ENCODE measurements at places on chromosomes 6 and 20.

GRCh38 chr6:142318714-142319113 lies 16.9 kb downstream of the ADGRG6 start:
- DNase-seq: no peak

GRCh38 chr6:42344756-42345155 lies 107.0 kb downstream of the TRERF1 start:
- no peak for DNase-seq

GRCh38 chr6:30821862-30822784 lies 62.2 kb upstream of the DDR1 start:
- DNase-seq: peak; percentile 8

- DNase-seq: no peak
Observed at GRCh38 chr6:39072830-39073229, 24.2 kb downstream of the GLP1R start.

DNA sequence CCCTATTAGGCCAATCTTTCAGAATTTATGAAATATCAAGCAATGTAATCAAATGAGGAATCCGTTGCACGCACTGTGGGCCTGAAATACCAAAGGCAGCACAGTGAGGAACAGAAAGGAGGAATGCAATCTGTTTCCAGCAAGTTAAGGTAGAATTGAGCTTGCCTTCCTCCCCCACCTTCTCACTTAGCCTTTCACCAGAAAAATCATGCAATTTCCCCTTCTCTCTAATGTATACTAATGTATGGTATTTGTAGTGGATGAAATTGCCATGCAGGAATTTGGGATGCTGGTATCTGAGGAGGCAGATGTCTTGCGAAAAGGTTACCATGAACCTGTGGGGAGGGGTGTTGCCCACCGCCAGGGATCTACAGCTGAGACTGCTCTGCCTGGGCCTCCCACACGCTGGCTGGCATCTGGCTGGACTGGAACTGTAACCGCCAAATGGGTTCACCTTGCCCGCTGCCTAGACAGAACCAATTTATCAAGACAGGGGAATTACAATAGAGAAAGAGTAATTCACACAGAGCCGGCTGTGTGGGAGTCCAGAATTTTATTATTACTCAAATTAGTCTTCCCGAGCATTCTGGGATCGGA lies 222.4 kb upstream of the MYLIP start:
- no peak for DNase-seq

GRCh38 chr6:154485815-154486214 lies 24.7 kb downstream of the CNKSR3 start:
- no peak for DNase-seq

- DNase-seq: no peak
Observed at GRCh38 chr6:5893295-5893694, 113.4 kb downstream of the NRN1 start.

DNA sequence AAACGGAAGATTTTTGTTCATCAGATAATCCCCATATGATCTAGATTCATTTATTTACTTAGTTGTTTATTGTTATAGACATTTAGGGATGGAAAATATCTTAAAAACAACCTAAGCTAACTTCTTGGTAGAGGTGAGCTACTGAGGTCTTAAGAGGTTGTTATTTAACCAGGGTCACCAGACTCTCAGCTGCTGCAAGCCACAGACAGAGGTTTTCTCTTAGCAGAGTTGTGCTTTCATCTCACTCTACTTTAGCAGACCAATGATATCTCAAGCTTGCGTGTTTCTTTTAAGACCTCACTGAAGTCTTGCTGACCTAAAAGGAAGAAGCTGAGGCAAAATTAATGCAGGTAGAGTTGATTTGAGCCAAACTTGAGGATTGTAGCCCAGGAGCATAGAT lies 43.6 kb downstream of the NCOA7 start:
- DNase-seq: no peak

DNA sequence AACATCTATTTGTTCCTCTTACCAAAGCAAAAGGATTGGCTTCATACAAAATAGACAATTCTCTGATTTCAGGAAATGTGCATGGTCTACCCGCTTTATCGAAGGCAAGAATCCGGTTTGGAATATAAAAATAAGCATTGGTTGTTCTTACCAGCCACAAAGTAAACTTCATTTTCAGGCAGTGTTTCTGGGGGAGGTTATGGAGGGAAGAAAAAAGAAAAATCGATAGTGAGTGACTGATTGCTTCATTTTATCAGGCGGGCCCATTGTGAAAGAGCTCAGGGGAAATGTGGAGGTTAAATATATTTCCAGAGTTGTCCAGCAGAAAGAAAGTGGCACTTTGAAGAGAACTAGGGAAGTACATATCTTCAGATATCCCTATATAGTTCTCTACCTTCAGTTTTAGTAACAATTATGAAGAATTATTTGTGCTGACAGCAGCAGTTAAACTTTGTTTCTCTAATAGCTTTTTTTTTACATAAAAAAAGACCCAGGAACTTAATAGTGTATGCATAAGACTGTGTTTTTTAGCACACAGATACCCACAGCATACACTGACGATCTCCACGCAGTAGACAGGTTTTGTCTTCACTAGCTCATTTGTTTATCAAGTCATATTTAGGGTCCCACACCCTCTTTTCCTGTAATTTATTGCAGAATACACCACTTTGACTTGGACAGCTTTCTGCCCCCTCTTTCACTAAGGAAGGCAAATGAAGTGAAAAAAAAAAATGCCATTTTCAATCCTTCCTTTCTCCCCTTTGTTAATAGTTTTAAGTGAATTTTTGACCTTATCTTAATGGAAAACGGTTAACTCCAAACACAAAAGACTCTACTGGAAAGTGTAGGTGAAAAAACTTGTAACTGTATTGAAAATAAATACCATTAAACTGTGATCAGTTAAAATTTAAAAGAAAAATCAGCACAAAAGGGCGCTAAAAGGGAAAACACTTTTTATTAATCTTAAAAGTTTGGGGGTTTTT lies 2.9 kb downstream of the POU3F2 start:
- DNase-seq: peak; percentile 51

DNA sequence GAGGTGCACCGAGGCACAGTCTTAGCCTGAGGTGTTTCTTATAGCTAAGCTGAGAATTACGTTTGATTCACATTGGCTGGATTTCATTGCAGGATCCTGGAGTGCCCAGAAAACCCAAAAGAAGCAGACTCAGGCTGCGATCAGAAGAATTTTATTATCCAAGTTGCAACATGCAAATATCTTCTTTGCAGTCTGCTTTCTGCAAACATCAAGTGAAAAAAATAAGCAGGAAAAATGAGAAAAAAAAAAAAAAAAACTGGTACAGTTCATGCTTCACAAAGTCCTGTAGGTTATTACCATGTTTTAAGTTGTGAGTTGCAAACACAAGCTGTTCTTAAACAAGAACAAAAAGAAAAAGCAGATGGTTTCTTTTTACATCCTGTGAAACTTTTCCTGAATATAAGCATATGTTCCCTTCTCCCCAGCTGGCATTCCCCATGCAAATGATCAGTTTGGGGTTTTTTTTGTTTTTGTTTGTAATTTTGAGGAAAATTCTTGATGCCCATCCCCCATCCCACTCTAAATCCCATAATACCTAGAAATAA lies 349.0 kb downstream of the CBLN4 start:
- no peak for DNase-seq

GRCh38 chr6:30759575-30760239 lies 15.4 kb upstream of the IER3 start:
- no peak for DNase-seq

DNA sequence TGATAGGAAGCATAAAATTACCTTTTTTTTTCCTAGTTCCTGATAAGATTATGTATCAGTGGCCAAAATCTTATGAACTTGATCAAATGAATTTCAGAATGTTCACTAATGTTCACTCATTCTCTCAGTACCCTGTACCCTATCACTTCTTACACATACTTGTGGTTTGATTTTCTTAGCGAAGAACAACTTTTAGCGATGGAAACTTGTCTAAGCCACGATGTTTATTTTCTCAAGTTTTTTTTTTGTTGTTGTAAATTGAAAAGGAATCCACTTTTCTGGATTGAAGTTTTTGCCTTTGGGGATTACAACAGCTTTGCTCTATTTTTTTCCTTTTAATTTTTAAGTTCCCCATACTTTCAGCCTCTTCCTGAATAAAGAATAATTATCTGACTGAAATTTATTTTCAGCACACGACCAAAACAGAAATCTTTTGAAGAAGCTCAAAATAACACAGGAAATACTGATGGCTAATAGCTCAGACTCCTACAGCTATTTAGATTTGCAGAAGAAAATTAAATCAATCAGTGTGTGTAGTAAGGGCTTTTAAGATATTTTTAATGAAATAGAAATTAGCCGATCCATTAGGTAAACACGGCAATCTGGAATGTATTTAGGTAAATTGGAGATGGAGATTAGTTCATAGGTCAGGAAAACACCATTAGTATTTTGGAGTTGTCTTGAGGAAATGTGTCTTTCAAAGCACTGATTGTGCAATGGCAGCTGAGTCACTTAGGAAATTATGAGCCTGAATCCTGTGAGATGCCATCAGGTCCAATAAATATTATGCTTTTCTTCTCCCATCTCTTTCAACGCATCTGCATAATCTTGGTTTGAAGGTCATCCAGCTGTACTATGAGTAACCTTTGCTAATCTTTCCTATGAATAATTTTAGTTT lies 217.5 kb downstream of the GJA1 start:
- no peak for DNase-seq

DNA sequence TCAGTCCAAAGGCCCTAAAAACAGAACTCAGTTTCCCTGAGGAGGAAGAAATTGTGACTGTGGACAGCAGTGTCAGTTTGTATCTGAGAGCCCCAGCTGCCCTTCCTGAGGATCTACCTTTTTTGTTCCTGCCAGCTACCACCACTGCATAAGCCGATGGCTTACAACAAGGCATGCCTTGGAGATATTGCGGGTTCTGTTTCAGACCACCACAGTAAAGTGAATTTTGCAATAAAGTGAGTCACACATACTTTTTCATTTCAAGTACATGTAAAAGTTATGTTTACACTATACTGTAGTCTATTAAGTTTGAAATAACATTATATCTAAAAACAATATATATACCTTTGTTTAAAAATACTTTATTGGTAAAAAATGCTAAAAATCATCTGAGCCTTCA lies 9.6 kb upstream of the CST3 start:
- no peak for DNase-seq

GRCh38 chr20:59579404-59580145 lies 24.8 kb upstream of the PHACTR3 start:
- DNase-seq: no peak

GRCh38 chr20:61949363-61949713 lies 116.3 kb downstream of the TAF4 start:
- no peak for DNase-seq

DNA sequence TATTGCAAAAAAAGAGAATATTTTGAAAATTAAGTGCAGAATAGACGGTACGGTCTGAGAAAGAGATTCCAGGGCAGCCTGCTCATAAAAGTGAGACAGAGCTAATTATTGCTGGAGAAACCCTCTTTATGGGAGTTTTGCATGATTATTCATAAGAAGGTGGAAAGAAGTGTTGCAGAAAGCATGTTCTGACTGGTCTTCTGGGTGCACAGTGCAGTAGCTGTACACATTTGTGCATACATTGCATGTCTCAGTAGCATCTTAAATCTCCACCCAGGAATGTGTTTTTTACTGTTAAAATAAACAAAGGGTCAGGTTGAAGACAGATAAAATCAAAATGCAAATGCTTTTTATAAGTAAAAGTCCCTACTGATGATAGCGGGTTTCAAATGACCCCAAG lies 1813.6 kb upstream of the DEFB115 start:
- no peak for DNase-seq

DNA sequence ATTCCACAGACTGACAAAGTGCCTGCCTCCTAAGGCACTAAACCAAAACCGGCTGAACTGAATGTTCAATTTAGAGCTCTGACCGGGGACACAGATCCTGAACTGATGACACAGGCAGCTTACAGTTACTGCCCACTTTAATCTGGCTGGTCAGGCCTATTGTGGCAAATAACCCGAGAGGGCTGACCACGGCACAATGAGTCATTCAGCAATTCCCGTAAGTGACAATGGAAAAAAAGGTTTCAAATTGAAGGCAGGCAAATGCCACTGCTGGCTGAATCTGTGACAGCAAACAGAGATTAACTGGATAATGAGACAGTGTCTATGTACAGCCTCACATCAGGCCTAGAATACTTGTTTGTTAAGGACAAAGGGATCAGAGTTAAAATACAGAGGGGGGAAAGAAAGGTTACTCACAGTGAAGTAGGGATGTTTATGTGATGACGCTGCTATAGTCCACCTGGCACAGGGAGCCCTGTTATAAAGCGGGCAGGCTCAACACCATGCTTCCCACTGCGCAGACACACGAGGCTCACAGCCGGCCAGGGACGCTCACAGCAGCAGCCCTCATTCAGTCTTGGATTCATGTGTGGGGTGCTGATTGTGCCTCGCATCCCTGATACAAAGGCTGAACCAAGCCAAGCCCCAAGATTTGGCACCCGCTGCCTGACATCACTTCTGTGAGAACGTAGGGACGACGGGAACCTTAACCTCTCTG lies 54.4 kb downstream of the RTN4IP1 start:
- DNase-seq: peak; percentile 46

GRCh38 chr6:3635482-3635881 lies 116.0 kb downstream of the PXDC1 start:
- DNase-seq: no peak

GRCh38 chr6:106413016-106413415 lies 52.5 kb downstream of the CRYBG1 start:
- no peak for DNase-seq

GRCh38 chr20:19095762-19096161 lies 116.7 kb upstream of the SLC24A3 start:
- DNase-seq: no peak

DNA sequence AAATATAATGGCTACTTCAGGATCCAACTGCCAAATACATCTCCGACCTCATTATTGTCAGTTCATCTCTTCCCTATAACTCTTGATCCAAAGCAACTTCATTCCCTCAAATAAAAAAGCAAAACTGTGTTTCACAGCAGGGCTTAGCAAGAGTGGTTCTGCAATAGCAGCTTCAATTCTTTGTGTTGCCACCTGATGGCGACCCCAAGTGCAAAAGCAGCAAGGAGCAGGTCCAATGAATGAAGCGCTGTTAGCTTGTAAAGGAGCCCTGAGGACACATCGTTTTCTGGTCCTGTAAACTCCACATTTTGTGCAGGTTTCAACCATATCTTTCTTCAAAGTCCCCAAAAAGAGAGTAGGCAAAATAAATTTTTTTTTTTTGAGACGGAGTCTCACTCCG lies 19.6 kb downstream of the RTN4IP1 start:
- peak; percentile 51 for DNase-seq

DNA sequence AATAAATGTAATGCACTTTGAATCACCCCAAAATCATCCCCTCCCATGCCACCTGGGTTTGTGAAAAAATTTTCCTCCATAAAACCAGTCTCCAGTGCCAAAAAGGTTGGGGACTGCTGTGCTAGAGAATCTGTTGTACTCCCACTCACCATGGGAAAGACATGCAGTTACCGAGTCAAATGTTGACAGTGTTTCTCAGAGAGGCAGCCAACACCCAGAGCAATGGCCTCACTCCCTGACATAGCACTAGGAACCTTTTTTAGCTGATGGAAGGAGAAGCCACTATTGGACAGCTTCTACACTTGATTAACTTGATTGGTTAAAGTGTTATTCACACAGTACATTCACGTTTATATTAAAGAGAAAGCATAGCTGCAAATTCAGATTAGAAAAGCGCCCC lies 59.8 kb upstream of the MANEA start:
- DNase-seq: peak; percentile 17
